IMR-90 (cell line): ENCODE measurements at places on chromosomes 6 and 20. TPM values are rescaled to one million over a fixed set of nuclear protein-coding genes. Genes with fewer than 3 reads are reported as not detected.

DNA sequence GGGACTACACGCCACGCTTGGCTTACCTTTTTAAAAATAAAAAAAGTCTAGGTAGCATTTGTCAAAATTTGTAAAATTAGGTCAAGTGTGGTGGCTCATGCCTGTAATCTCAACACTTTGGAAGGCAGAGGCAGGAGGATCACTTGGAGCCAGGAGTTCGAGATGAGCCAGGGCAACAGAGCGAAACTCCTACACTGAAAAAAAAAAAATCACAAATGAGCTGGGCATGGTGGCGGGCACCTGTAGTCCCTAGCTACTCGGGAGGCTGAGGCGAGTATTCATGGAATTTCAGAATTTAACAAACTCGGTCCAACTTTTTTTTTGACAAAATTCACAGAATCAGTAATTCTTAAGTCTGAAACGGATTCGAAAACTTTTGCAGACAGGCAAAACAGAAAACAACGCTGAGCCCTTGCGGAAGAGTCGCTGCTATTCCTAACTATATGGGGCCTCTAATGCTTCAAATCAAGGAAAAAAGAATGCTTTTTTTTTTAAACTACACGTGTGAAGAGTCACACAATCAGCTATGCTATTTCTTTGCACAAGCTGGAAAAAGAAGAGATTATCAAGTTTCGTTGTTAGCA lies 62.9 kb downstream of the GTF2H5 start:
- DNase-seq, result no peak

- DNase-seq, result no peak
These were observed 169.1 kb upstream of the PMEPA1 start for GRCh38 chr20:57878786-57879424.

DNA sequence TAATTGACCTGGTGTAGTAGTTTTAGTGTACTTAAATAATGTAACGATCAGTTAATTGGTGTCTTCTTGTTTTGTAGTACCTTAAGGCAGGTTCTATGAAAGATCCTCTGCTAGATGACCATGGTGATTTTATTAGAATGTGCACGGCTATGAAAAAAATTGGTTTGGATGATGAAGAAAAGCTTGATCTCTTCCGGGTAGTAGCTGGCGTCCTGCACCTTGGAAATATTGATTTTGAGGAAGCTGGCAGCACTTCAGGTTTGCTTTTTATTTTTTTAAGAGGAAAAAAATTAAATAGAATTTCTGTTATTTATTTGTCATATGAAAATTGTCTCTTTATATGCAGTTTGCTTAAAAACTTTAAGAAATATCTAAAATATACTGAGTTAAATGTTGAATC lies 99.2 kb downstream of the MYO6 start:
- DNase-seq, result no peak

The SAMD10 gene
- 4.0 and 4.1 TPM in 2 replicates for polyA plus RNA-seq

The PDE7B gene
- polyA plus RNA-seq, result 7.8 and 8.1 TPM in 2 replicates

The PAX1 gene
- polyA plus RNA-seq, result not detected in 2 replicates

The KCNS1 gene
- 0.46 and 0.62 TPM in 2 replicates for polyA plus RNA-seq
